Heart right ventricle (tissue), 16 donors: ENCODE measurements at places on chromosomes 5 and 9.
A peak's percentile ranks its signal among the peaks of the same experiment; 100 is the strongest.

GRCh38 chr5:161312882-161313281 is 233.6 kb downstream of the GABRB2 start:
- no peak for DNase-seq
- H3K4me3 ChIP-seq, result no peak overlapping the region
- H3K4me1 ChIP-seq, result no peaks in the 10 kb centered on the region
- no peaks in the 10 kb centered on the region for H3K36me3 ChIP-seq

GRCh38 chr5:74767579-74767913 is 497 bp downstream of the NSA2 start:
- no peaks in the 10 kb centered on the region for H3K36me3 ChIP-seq
- H3K4me1 ChIP-seq, result peaks cover 41% of the 10 kb centered on the region
- H3K27ac ChIP-seq, result peak overlapping the region; percentile 79
- peak overlapping the region; percentile 79 for H3K4me3 ChIP-seq
- DNase-seq, result no peak
- H3K27me3 ChIP-seq, result no peaks in the 10 kb centered on the region

- H3K27ac ChIP-seq, result no peak overlapping the region
- H3K4me3 ChIP-seq, result no peak overlapping the region
- DNase-seq, result no peak
- H3K36me3 ChIP-seq, result no peaks in the 10 kb centered on the region
- H3K27me3 ChIP-seq, result no peaks in the 10 kb centered on the region
- H3K4me1 ChIP-seq, result no peaks in the 10 kb centered on the region
These were observed 28.7 kb downstream of the TPPP start for GRCh38 chr5:664343-664993.

DNA sequence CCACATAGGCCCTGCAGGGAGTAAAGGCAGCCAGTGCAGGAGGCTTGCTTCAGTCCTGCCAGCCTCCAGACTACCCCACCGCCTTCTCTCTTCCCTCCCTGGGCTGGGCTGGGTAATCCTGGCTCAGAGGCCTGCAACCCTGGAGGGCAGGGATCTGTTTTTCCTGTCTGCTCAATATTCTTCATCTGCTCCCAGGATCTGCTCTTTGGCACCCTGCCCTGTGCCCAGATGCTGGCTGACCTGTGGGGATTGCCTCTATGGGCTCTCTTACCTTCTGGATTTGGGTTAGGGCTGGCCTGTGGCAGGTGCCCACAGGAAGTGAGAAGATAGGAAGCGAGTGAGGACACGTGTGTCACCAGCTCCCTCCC is 7.3 kb upstream of the ANGPTL2 start:
- DNase-seq, result no peak
- peaks cover 57% of the 10 kb centered on the region for H3K4me1 ChIP-seq
- peak overlapping the region; percentile 74 for H3K27ac ChIP-seq
- H3K27me3 ChIP-seq, result no peaks in the 10 kb centered on the region

GRCh38 chr5:57341380-57341979 is 141.1 kb downstream of the ACTBL2 start:
- H3K4me3 ChIP-seq, result no peak overlapping the region
- H3K27ac ChIP-seq, result no peak overlapping the region
- peaks cover 7% of the 10 kb centered on the region for H3K4me1 ChIP-seq
- DNase-seq, result no peak
- no peaks in the 10 kb centered on the region for H3K36me3 ChIP-seq
- H3K27me3 ChIP-seq, result no peaks in the 10 kb centered on the region
